Vagina (tissue), 2 donors: ENCODE measurements at places on chromosomes 4 and X.

GRCh38 chrX:131791608-131792355, 231.3 kb upstream of the STK26 start:
- no peak for DNase-seq

DNA sequence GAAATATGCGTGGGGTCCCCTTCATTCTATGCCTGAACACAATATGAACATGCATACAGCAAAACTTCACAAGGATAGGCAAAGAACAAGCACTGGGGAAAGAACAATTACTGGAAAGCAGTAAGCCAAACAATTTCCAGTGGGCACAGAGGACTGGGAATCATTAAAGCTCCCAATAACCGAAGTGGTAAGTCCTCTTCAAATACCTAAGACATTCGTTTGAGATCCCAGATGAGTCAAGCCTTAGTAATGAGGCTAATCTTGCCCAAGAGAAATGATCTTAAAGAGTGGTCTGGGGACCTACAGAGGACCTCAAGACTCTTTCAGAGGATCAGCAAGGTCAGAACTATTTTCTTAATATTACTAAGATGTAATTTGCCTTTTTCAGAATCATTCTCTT, 28.6 kb downstream of the ANAPC10 start:
- DNase-seq, result no peak

DNA sequence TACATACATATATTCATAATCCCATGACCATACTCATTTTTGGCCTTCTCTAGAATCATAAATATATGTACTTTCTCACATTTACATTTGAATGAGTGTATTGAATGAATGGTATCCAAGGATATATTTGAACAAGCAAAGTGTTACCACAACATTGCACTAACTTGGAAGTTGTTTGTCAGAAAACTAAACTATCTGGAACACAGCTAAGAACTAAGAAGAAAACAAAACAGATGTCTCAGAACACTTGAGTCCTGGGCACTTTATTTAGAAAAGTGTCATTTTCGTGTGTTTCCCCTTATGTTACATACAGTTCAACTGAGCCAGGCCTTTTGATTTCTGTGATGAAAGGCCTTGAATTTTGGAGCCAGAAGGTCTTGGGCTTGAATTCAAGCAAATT, 466.7 kb upstream of the FAT1 start:
- DNase-seq, result no peak

GRCh38 chr4:40471923-40472322, 136.8 kb downstream of the CHRNA9 start:
- no peak for DNase-seq

DNA sequence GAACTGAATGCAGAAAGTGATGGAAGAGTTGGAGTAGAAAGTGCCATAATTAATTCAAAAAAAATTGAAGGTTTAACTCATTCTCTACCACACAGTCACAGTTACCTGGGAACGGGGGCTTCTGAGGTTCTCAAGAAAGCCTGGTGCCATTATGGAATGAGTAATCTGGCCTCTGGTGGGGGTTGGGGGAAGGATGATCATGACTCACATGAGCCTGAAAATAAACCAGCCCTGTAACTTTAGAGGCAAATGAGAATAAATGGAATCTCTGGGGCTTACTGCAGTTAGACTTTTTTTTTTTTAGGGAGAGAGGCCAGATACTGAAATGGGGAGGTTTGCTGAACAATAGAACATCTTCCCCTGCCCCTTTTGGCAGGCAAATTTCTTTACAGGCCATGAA, 55.3 kb downstream of the SOD3 start:
- DNase-seq, result no peak

DNA sequence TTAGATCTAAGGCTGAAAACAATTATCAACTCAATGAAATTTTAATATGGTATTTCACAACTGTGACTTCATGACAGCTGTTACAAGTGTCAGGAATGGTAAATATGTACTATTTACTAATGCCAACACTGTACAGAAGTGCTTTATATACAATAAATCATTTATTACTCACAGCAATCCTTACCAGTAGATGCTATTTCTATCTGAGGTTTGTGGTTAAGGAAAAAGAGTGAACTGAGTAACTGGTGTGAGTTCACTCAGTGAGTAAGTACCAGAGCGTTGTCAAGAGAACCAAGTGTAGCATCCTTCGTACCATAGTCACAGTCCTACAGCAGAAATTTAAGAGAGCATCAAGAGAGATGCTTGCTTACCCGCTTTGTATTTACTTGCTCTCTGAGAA, 23.3 kb downstream of the MTHFD2L start:
- DNase-seq, result no peak

DNA sequence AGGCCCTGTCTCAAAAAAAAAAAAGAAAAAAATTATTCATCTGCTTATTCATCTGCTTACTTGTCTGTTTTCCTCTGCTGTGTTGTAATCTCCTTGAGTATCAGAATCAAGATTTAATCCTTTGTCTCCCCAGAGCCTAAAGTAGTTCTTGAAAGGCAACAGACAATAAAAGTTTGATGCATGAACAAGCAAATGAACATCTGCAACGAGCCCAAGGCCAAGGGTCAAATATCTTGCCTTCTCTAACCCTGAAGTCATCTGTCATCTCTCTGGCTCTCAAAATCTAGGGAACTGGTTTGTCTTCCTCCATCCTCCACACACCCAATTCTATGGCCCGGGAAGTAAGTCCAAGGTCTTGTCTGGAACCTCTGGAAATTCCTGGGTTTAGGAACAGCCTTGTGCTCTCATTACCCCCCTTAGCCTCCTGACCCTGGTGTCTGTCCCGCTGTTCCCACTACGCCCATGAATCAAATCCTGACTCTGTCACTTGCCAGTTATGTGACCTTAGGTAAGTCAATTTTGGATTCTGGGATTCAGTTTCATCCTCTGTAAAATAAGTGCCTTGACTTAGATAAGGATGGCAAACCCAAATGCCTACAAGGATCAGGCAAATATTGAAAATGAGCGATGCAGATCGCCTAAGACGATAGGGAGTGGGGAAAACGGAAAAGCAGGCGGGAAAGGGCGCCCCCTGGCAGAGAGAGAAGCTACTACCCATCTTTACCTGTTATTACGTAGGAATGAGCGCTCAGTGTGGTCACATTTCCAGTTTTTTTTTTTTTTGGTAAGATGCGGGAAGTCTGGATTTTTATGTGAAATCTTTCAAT, 102.7 kb upstream of the DHX15 start:
- no peak for DNase-seq

DNA sequence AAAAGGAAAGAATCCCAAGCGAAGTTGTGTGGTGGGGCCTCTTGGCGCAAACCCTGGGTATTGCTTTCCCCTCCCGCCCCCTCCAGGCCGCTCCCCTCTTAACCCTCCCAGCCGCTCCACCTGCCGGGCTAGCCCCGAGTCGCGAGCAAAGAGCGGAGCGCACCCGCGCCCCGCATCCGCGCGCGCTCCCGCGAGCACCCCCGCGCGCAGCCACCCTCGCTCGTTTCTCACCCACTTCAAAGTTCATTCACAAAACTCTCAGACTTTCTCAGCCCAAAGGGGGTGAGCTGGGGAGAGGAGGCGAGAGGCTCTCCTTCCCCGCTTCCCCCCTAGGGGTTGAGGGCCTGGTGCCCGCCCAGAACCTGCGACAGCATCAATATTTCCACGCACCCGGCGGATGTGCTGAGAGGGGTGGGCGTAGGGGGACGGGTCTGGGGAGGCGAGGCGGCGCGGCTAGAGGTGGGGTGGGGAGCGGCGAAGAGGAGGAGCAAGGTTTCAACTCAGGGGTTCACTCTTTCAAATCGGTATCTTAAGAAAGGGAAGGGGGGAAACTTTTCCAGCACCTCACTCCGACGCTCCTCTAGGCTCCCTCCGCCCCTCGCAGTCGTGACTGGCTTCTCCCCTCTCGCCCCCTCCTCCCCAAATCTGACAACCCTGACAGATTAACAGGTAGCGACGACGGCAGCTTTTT, 1.8 kb downstream of the MAML3 start:
- DNase-seq, result no peak

DNA sequence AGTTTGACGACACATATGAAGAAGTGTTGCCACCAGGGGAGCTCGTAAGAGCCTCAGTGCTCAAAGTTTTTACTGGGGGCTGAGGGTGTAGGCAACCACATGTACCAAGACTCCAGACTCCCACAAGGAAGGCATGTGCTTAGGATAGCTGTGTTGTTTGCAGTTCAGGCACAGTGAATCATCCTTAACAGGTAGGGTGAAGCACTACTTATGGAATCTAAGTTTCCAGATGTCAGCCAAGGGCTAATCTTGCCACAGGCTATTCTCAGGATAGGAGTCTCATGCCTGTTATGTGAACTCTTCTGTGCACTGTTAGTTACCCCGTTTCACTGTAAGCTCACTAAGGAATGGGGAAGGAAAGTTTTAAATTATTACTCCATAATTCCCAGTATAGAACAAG, 202.6 kb downstream of the TMA16 start:
- no peak for DNase-seq

DNA sequence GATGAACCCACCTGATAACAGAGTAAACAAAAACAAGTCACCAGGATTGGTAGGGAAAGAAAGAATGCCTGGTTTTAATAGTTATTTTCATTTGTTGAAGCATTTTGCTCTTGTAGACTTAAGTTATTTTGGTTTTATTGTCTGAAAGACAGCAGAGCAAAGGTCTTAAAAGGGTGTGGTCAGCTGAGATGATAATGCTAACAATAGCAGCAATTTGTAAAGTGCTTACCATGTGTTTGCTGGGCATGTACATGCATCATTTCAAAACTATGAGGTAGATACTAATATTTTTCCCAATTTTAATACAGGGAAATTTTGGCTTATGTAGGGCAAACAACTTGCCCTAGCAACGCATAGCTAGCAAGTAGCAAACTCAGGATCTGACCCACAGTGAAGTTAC, 46.8 kb upstream of the SLC10A4 start:
- DNase-seq, result no peak

DNA sequence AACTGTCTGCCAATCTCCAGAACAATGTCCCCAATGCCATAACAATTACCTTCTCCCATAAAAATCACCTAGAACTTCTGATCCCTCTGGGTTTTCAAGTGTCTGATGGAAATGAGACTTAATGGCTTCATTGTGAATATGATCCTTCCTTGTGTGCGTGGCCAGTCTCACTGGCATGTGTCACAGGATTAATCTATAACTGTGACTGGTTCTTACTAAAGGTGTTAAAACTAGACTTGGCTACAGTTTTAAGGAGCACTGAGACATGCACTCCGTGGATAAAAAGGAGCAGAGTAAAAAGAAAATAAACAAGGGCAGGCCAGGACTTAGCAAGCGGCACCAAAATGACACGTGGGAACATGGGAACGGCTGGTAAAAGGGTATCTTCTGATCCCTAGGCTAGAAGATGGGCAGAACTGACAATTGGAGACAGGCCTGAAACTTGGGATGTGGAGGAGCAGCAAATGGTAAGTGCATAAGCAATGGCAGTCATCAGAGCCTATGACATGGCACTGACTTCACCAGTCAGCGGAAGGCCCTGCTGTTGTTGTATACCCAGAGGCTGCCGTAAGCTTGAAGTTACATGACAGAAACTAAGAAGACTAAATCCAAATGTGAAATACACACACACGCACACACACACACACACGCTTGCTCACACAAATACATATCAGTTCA, 256.6 kb upstream of the NOCT start:
- DNase-seq, result no peak

GRCh38 chr4:88276952-88277710, 7.2 kb downstream of the PPM1K start:
- no peak for DNase-seq

DNA sequence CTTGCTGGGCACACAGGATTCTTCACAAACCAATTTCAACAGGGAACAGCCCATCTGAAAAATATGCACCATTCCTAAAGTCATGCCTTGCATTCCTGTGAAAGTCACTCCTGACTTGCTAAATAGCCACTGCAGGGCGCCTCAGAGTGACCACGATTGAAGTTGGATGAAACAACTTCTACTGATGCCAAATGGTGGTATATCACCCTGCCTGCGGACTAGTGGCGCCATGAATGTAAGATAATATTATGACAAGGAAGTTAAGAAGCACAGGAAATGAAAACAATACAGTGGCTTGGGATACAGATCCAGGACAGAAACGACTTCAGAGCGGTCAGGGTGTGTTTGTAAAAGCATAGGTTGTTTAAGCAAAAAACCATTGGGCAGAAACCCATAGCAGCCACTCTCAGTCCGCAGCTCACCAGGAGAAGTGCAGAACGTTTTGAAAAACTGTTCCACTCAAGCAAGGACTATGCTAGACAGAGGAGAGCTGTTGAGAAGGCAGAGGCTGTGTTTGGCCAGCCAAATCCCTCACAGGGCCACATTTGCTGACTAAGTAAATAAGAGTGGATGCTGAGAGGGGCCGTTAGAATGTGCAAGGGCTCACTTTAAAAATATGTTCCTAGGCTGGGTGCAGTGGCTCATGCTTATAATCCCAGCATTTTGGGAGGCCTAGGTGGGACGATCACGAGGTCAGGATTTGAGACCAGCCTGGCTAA, 250.4 kb downstream of the PTTG2 start:
- DNase-seq, result no peak

- no peak for DNase-seq
Observed at GRCh38 chr4:81781799-81782198, 310.1 kb upstream of the RASGEF1B start.

DNA sequence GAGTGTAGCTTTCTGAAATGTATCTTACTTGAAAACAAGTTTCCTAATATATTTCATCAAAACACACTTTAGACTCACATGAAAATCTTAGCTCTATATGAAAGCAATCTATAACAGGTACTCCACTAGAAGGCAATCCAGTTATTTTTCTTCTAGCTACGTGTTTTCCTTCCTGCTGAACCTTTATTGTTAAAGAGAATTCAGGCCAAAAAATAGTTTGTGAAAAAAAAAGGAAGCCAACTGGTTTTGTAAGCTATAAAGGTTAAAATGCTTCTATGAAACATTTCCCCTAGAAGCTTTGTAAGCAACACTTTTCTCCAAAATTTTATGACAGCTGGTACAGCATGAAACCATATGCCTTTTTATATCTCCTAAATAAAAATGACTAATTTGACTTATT, 304.7 kb upstream of the DIAPH2 start:
- DNase-seq, result no peak

GRCh38 chr4:69030326-69030725, 65.9 kb upstream of the UGT2B7 start:
- DNase-seq, result no peak

GRCh38 chr4:83589279-83589678, 53.4 kb downstream of the GPAT3 start:
- no peak for DNase-seq

DNA sequence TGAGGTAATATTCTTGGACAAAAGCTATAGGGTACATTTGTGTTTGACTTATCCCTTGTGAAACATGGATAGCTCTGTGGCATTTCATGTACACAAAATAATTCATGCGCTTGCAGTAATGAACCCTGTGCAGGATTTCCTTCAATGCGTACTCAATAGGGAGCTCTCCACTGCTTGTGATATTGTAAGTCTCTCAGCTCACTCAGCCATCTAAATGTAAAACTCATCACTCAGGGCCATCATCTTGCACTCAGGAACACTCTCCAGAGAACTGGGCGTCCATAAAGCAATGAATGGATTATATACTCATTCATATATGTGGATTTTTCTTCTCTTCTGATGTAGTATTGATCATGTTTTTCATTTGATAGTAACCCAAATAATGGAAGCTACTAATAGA, 288.1 kb downstream of the DCTD start:
- DNase-seq, result no peak
